Iris pigment epithelial cell (primary cell): ENCODE measurements at places on chromosomes 2 and 18.

DNA sequence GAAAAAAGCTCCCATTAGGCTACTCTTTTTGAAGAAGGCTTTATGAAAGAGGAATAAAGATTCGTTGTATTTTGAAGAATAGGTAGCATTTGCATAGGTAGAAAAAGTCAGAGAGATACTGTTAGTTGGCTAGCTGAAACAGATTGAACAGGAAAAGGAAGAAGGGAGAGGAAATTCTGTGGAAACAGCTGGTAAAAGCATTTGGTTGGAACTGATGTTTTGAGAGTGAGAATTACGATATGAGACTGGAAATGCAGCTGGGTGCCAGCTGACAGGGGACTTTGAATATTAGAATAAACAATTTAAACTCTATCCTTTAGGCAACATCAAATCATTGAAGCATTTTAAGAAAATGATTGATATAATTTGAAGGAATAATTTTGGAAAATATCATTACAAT, 96.7 kb upstream of the CNTNAP5 start:
- no peak for DNase-seq

- no peak for DNase-seq
Observed at GRCh38 chr2:218890369-218890768, 9.7 kb downstream of the WNT10A start.

- DNase-seq: peak; percentile 80
Observed at GRCh38 chr2:17035010-17035409, 369.4 kb upstream of the CYRIA start.

DNA sequence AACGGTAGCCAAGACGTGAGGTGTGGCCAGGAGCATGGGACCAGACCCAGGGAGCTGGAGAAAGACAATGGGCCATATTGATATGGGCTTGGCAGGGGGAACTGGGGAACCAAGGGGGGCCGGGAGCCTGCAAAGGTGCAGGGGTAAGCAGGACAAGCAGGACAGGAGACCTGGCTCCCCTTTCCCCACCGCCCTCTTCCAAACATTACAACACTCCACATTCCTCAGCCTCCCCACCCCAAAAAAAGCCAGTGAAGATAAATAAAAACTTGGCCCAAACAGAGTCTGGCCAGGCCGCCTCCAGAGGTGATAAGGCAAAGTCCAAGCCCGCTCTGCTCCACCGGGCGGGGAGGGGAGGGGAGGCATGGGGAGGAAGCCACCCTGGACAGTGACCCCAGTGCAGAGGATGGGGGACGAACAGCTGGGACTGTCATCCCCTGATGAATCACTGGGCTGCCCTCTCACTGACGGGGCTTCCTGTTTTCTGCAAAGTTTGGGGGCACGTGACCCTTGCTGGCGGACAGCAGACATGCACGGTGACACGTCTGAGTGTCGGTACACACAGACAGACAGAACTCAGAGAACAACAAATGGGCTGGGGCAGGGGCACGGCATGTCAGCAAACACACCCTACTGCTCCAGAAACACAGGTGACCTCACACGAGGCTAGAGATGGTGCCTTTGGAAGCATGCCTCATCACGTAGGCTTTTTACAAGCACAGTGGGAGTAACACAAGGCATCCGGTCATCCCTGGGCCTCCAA, 100.2 kb downstream of the TNS1 start:
- peak; percentile 69 for DNase-seq

DNA sequence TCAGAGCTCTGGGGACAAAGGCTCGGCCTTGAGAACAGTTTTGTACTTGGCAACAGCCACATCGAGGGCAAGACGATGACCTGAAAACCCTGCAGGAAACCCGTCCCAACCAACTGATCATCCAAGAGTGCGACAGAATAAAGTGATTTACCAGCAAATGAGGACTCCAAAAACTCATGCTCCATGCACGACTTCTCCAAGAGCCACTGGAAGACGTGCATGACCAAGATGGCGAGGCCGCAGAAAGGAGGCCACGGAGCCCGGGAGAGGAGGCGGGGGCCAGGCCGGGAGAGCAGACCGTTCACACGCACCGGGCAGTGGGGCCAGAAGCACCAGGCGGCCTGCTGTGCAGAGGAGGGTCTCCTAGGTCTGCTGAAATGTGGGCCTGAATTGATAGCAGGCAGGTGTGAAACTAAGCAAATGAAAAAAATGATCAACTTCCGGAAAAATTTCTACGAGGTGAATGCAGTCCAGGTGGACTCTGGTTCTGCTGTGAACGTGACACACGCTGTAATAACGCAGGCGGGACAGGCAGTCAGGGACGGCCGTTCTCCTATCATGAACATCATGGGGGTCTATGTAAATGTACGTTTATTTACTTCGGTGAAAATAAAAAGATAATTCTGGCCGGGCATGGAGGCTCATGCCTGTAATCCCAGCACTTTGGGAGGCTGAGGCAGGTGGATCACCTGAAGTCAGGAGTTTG, 252.2 kb downstream of the HDAC4 start:
- no peak for DNase-seq

DNA sequence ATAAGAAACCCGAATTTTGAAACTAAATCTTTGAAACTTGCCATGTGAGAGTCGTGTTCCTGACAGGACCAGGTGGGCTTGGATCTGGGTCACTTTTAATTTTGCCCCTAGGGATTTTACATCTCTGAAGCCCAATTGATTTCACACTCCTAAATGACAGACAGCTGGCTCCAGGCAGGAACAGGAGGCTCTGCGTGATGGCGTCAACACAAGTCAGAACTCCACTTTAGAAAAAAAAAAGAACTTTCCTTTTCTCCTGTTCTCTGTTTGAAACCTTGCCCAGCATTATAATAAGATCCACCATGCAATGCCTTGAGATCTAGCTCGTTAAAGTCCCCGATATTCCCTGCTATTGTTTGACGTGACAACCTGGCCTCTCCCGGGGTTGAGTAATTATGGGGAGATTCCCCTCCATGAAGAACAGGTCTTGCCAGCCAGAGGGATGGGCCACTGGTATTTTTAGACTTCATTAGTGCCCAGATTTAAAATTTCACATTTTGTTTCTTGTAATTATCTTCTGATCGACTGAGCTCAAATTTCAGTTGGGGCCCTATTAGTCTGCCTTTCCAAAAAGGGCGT, 260.3 kb downstream of the KLHL29 start:
- no peak for DNase-seq

- no peak for DNase-seq
Observed at GRCh38 chr2:206445948-206446347, 2.6 kb downstream of the ADAM23 start.

GRCh38 chr18:47150824-47151366, 595 bp upstream of the HDHD2 start:
- DNase-seq: peak; percentile 11

GRCh38 chr2:45578056-45578843, 32.8 kb downstream of the SRBD1 start:
- DNase-seq: peak; percentile 68

GRCh38 chr2:103402944-103403343, 641.1 kb downstream of the TMEM182 start:
- DNase-seq: no peak

- DNase-seq: no peak
Observed at GRCh38 chr2:10845640-10846039, 33.1 kb upstream of the PDIA6 start.

GRCh38 chr18:54517521-54517920, 73.5 kb upstream of the DYNAP start:
- DNase-seq: no peak

DNA sequence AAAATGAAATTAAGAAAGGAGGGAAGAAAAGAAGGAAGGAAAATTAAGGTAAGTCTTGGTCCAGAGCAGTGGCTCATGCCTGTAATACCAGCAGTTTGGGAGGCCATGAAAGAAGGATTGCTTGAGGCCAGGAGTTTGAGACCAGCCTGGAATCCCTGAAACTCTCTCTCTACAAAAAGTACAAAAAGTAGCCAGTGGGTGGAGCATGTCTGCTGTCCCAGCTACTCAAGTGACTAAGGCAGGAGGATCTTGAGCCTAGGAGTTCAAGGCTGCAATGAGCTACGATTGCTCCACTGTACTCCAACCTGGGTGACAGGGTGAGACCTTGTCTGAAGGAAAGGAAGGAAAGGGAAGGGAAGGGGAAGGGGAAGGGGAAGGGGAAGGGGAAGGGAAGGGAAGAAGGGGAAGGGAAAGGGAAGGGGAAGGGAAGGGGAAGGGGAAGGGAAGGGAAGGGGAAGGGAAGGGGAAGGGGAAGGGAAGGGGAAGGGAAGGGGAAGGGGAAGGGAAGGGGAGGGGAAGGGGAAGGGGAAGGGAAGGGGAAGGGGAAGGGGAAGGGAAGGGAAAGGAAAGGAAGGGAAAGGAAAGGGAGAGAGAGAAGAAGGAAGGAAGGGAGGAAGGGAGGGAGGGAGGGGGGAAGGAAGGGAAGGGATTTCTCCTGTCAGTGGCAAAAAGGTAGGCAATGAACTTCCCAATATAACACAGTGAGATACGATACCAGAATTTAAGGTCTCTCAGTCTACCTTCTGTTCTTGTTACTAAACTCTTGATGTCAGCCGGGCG, 412.8 kb downstream of the CMPK2 start:
- DNase-seq: peak; percentile 31
